Putamen (tissue), 1 donor: ENCODE measurements at places on chromosomes 1 and 21.

- no peak for DNase-seq
Measured at GRCh38 chr1:181262069-181262468, 173.6 kb downstream of the IER5 start.

GRCh38 chr1:15352128-15352957 lies 57.3 kb upstream of the EFHD2 start:
- DNase-seq = no peak

- no peak for DNase-seq
Measured at GRCh38 chr1:30834253-30834652, 74.3 kb downstream of the SDC3 start.

- no peak for DNase-seq
Measured at GRCh38 chr1:76418531-76418930, 344.0 kb downstream of the ST6GALNAC3 start.

- no peak for DNase-seq
Measured at GRCh38 chr1:220113136-220113695, 19.3 kb downstream of the IARS2 start.

DNA sequence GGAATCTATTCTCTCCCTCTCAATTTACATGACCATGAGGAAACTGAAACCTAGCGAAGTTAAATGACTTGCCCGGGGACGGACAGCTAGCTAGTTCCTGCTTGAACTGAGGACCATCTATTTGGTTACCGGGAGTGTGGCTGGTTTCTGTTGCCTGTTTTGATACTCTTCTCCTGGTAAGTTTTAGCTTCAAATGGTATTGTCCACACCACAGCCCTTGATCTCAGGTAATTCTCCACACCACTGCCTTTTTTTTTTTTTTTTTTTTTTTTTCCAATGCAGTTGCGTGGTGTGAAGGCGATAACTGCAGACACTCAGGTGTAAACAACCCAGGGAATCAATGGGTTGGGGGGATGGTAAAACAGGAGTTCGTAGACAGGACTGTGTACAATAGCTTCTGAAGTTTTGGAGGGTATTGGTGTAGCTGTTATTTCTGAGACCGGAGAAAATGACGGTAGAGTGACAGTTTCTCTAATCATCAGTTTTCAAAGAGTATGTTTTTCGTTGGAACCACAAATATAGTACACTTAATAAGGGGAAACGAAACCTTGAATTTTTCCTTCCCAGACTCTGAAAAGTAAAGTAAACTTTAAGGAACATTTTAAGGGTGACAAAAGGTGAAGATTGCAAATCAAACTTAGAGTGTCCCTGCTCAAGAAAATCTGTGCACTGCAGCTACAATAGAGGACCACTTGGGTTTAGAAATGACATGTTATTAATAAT lies 125.3 kb upstream of the CACYBP start:
- no peak for DNase-seq

DNA sequence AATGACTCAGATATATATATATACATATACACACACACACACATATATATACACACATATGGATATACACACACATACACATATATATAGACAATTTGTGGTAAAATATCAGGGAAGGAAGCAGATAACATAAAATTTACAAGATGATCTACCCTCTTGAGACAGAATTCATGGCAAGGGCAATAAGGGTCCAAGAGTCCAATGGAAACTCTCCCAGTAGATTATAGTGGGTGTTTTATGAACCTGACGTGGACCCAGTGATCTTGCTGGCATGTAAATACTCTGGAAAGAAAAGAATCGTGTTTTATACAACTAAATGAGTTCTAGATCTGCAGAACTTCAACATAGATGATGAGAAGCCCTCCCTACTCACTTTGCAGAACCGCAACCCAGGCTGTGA lies 49.3 kb downstream of the DENND1B start:
- no peak for DNase-seq
